DMS79 treated with DMSO at 0.1 percent for 48 hours (cell line): ENCODE measurements at places on chromosomes 11 and 22.

DNA sequence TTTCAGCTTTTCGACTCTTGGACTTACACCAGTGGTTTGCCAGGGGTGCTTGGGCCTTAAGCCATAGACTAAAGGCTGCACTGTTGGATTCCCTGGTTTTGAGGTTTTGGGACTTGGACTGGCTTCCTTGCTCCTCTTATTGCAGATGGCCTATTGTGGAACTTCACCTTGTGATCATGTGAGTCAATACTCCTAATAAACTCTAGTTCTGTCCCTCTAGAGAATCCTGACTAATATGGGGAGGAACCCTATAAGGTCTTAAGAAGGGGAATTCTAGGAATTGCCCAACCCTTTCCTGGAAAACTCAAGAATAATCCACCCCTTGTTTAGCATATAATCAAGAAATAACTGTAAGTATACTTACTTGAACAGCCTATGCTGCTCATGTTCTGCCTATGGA lies 491.8 kb downstream of the TMEM135 start:
- DNase-seq, result no peak

DNA sequence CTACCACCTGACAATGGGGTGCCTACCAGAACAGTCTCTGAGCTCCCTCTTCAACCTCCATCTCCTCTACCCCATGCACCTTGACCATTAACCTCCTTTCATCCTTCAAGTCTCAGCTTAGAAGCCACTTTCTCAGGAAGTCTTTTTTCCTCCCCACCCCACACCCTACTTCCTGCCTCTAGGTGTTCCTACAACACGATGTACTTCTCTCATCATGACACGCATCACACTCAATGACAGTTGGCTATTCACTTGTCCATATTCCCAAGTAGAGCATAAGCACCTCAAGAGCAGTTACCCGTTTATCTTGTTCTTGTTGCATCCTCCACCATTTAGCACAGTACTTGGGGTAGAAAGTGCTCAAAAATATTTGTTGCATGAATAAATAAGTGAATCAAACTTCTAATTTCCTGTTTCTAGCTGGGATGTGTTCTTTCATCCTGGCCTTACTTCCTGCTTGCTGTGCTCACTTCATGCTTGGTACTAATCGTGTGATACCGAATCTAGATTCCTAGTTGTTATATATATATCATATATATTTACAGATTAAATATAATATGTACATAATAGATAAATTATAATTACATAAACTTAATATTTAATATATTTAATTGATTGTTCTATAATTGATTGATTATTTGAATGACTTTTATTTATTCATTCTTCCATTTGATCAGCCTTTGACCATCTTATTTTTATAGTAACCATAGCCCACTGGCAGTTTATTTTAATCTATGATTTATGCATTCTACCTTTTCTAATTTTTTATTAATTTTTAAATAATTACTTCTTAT lies 177.5 kb upstream of the TMEM45B start:
- DNase-seq, result no peak

GRCh38 chr11:115682101-115682500 lies 177.9 kb upstream of the CADM1 start:
- DNase-seq, result peak; percentile 84

DNA sequence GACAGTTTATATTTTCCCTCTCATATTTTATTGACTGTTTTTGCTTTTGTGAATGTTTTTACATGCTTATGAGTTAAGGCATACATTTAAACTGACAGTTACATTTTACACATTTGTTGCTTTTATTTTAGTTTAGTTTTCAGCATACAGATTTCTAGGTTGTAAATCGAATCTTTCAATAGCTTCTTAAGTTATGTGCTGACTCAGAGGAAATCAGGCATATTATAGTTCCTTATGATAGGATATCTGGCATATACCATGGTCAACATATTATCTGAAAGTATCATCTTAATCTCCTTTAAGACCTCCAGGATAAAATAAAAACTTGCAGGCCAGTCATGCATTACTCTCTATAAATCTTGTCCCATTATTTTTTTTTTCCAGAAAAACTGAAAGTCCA lies 916.6 kb downstream of the LRRC4C start:
- no peak for DNase-seq

DNA sequence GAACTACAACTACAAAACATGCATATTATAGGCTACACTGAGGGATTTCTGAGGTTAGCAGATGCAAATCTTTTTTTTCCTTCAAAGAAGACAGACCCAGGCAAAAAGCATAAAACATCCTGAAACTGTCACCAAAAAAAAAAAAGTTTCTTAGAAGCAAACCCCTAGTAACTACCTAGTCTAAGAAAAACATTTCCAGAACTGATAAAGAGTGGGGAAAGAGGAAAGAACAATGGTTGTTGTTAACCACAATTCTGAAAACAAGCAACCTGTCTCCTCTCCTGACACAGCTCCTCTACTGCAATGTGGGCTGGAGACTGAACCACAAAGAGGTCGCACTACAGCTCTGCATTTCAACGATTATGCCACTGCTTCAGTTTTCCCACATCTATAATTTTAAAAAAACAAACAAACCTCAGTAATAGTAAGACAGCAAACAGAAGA lies 15.0 kb downstream of the DENND5A start:
- DNase-seq, result no peak

- no peak for DNase-seq
Measured at GRCh38 chr11:72939031-72939430, 124.8 kb downstream of the ATG16L2 start.

GRCh38 chr11:8087185-8087584 lies 6.2 kb downstream of the TUB start:
- no peak for DNase-seq

GRCh38 chr11:121291319-121291718 lies 1.3 kb upstream of the SC5D start:
- no peak for DNase-seq

DNA sequence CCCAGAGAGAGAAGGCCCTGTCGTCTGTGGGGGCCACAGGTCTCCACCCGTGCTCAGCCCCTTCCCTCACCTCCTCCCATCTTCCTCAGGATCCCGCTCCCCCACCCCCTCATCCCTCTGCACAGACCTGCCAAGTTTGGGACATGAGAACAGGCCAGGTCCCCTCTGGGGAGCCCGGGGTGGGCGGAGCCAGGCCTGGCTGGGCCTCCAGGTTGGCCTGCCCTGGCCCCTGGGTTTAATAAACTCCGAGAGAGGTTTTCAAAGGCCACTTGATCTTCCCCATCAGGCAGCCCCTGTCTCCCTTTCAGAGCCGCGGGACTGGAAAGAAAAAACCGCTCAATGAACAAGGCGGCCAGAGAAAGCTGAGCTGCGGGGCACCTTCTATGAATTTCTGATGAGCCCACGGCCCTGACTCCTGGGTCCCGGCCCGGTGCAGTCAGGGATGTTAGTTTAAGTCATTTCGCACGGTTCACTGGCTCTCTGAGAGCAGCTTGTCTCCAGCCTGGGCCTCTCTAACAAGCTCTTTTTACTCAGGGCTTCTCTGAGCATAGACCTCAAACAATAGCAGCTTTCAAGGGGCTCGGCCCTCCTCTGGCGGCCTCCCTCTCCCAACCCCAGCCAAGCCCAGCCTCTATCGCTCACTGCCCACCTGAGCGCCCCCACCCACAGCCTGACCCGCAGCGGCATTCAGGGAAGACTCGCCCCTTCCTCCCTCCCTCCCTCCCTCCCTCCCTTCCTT lies 64.8 kb downstream of the RPUSD4 start:
- peak; percentile 99 for DNase-seq

GRCh38 chr22:20096574-20097420 lies 16.8 kb downstream of the DGCR8 start:
- DNase-seq, result no peak

GRCh38 chr11:63510360-63511047 lies 4.6 kb downstream of the LGALS12 start:
- no peak for DNase-seq

DNA sequence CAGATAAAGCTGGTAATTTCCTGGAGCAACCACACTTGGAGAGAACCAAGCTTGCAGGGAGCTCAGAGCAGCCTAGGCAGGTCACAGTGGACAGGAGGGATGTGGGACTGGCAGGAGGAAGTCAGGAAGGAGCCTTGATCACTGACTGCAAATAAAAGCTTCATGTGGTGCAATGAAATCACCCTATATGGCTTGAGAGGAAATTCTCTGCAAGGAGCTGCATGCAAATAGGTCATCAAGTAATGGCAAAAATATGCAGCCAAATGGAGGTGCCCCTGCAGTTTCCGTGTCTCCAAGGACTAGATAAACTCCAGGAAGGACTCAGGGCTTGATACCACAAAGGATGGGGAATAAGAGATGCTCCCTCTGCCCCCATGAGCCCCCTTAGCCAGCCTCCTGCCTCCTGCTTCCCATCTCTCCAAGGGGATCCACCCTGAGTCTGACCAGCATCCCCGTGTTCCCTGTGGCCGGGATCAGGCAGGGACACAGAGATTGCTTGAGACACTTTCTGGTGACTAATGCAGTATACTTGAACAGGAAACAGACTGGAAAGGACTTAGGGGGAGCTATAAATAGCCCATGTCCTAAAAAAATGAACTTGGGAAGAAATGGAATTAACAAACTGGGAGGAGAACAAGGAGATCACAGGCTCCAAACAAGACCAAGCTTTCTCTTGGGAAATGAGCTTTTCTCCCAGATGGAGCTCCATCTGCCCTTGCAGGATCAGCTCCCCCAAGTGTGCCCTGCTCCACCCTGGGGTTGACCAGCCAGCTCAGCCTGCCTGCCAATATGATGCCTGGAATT lies 23.9 kb upstream of the MICAL2 start:
- peak; percentile 58 for DNase-seq

DNA sequence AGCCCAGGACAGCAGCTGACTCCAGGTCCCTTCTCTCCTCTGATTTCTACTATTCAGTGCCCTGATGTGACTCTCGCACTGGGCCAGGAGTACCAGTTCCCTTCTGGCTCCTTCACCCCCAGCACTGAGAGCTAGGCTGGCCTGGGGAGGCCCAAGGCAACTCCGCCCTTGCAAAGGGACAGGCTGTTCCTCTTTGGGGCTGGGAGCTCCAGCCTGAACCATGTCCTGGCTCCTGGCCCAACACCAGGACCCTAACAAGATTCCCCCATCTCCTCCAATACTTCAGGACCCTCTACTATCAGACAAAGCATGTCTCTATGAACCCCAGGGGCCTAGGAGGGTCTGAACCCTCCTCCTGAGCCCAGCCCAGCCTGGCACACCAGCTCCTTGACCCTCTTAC lies 12.5 kb downstream of the CREB3L1 start:
- DNase-seq, result no peak

- no peak for DNase-seq
Measured at GRCh38 chr22:47918276-47918921, 1155.9 kb downstream of the TBC1D22A start.

DNA sequence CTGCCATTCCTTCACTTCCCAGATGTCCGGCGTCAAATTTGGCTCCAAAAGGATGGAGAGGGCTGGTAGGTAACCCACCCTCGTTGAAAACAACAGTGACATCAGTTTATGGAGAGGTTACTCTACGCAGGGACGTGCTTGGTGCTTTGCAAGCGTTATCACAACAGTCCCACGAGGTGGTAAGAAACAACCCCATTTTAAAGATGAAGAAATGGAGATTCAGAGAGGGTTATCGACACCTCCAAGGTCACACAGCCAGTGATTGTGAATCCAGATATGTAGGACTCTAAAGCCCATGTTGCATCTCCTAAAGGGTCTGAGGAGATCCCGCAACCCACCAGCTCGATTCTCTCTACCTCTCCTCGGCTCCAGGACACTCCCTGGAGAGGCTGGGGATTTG lies 773 bp downstream of the MIAT start:
- no peak for DNase-seq

- peak; percentile 31 for DNase-seq
Measured at GRCh38 chr22:19361501-19362103, 69.9 kb downstream of the HIRA start.

GRCh38 chr11:112886434-112887370 lies 74.5 kb upstream of the NCAM1 start:
- no peak for DNase-seq

DNA sequence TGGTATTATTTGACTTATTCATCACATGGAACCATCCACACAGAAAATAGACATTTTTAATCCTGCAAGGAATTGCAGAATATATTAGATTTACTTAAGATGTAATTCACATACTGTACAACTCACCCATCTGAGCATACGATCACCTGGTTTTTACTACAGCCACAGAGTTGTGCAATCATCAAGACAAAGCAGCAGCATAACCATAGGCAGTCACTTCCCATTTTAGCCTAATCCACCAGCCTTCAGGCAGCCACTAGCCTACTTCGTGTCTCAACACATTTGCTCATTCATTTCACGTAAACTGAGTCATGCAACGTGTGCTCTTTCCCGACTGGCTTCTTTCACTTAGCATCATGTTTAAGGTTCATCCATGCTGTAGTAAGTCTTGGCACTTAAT lies 23.0 kb downstream of the PIWIL3 start:
- no peak for DNase-seq

DNA sequence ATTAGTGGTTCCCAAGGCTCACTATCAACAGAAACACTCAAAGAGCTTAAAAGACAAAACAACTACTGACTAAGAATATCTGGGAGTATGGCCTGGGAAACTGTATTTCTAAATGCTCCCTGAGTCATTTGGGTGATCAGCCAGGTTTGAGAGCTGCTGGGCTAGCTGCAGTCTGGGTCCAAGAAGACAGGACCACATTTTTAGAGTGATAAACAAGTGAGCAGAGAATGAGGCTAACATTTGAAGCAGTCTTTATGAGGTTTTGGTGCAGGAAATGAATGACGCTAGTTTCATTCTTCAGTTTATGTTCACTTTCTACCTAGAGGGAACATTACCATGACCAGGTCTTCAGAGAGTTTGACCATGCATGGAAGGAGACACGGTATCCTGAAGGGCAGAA lies 97.7 kb downstream of the TEAD1 start:
- DNase-seq, result no peak

- DNase-seq, result no peak
Measured at GRCh38 chr11:42315846-42316245, 856.4 kb upstream of the LRRC4C start.

DNA sequence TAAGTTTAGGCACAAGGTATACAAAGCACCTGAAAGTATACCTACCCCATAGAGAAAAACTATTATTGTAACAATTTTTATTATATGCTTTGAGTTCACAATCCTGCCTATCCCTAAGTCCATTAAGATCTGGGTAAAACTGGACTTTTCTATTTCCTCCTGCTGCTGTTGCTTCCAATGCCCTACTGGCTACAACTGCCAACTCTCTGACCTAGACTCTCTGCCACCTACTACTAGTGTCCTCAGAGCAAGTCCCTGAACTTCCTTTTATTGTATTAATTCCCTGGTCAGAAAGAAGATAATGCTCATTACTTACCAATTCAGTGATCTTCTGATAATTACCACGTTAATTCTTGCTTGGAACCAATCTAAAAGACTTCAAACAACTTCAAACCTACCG lies 70.3 kb downstream of the RBFOX2 start:
- DNase-seq, result no peak

DNA sequence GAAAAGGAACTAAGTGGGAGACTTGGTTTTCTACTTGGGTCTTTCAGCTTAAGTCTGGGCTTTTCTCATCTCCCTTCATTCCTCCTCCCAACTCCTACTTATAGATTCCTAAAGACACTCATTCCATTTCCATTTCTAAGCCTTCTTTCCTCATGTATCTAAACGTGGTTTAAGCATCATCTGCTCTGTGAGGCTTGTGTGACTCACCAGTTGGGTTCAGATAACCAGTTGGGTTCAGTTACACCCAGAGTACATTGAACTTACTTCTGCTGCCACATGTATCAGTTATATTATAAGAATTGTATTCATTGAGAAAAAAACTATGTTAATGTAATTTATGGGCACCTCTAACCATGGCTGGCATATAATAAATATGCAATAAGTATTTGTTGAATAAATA lies 831.2 kb upstream of the CCDC90B start:
- no peak for DNase-seq

GRCh38 chr22:44582016-44582415 lies 84.0 kb upstream of the RTL6 start:
- DNase-seq, result no peak
